ENCODE measurements at places on chromosomes 13 and 19.

GRCh38 chr13:41751277-41751676 lies 209.6 kb downstream of the VWA8 start:
- no peak for DNase-seq

GRCh38 chr13:25722893-25723292 lies 328.9 kb downstream of the SHISA2 start:
- no peak for DNase-seq

GRCh38 chr13:38262211-38262610 lies 87.4 kb upstream of the UFM1 start:
- DNase-seq: no peak

GRCh38 chr13:88217372-88217771 lies 546.2 kb downstream of the SLITRK5 start:
- DNase-seq: no peak

- no peak for DNase-seq
Measured at GRCh38 chr19:9627856-9628255, 6.8 kb upstream of the ZNF561 start.

DNA sequence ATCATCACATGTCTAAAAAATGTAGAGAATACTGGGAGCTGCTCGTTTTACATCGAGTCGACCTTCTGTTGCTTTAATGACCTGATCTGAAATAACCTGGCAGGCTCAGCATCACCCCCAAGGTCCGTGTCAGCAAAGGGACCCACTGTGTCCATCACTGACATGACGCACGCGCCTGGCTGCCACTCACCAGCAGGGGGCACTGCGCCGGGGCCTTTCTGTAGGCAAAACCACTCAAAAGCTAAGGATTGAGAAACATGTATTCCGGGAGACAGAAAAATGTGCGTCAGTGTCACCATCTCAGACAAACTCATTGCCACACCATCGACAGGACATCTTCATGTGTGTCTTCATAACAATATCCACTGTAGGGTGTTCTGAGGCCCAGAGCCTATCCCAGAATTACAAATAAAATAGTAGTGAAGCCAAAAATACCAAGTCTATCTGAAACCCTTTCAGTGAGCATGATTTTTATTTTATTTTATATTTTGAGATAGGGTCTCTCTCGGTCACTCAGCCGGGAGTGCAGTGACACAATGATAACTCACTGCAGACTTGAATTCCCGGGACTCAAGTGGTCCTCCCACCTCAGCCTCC lies 130.3 kb upstream of the LSM14A start:
- no peak for DNase-seq

DNA sequence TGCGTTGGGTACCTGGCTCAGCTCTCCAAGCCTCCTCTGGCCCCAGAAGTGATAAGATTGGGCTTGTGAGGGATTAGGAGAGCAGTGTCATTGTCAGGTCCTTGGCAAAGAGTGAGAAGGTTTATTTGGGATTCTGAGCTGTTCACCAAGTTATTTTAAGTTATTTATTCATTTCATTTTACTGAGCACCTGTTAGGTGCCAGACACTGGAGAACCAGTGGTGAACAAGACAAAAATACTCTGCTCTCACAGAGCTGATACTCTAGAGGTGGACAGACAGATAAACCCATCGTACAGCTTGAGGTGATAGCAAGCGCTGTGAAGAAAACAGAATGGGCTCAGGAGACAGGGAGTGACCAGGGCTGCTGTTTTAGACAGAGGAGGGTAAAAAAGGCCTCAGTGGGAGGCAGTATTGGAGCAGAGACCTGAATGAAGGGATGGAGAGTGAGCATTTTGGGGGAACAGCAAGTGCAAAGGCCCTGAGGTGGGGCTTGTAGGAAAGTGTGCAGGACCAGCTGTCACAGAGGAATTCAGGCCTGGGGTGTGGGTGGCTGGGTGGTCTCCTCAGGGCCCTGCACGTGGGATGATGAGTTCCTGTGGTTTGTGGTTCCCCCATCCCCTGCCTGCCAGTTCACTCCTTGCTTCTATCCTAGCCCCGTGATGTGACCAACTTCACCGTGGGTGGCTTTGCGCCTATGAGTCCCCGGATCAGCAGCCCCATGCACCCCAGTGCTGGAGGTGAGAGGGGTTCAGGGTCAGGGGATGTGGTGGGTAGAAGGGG lies 8.7 kb upstream of the TIMM50 start:
- no peak for DNase-seq

DNA sequence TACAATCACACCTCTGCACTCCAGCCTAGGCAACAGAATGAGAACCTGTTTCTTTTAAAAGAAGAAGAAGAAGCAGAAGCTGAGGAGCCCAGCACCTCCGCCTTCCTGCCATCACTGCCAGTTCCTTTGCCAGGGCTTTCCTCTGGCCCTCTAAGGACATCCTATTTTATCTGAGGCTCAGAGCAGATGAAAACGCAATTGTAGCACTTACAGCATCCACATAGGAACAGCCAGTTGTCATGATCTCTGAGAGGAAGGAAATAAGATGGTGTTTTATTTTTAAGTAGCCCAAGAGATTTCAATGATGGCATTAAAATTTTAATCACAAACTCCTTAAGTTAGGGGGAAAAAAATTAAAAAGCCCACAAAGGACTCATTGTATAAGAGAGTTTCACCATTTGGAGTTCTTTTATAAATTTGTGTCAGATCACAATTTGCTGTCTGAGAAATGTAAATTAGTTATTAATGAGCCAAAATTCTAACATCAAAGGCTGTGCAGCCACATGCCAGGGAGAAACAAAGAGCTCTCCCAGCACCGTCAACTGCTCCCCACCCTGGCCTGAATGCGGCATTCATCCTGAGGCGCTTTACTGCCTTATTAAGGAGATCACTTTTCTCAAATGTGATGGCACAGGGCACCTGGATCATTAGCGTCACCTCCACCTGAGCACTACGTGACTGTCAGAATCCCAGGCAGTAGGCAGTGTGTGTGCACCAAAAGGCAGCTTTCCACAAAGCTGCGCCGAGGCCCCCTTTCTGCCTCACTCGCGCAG lies 393.0 kb downstream of the FOXO1 start:
- no peak for DNase-seq

- DNase-seq: no peak
Measured at GRCh38 chr13:53941588-53942190, 913.1 kb downstream of the OLFM4 start.

GRCh38 chr19:4278010-4278409 lies 1.1 kb upstream of the SHD start:
- DNase-seq: no peak

DNA sequence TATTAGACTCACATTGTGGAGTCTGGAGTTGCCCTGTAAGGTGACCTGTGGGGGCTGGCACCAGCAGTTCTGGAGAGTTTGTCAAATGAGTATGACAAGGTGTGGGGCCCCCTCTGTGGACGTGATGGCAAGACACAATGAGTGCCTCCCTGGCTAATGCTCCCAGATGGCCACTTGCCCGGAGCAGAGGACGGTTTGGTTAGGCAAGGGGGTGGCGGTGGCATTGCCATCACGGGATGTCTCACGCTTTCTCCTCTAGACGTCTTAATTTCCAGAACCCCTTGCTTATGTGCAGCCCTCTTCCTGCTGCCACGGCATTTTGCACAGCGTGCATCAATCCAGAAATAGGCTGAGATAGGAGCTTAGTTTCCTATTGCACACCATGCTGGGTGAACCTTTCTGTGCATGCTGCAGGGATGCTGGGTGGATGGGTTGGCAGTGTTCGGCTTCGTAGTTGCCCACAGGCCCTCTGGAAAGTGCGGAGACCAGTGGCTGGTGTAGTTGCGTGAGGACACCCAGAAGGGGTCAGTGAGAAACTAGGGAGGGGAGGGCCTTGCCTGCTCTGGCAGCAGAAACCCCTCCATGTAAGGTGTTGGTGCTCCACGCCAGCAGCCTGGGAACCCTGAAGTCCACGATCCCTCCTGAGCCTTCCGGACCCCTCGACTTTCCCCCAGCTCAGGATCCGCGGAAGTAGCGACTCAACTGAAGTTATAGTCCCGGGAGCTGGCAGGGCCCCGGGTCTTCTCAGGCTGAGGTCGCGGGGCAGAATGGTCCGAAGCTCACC lies 18.1 kb upstream of the LRP3 start:
- DNase-seq: no peak

GRCh38 chr13:112705286-112705685 lies 15.4 kb downstream of the ATP11A start:
- no peak for DNase-seq

DNA sequence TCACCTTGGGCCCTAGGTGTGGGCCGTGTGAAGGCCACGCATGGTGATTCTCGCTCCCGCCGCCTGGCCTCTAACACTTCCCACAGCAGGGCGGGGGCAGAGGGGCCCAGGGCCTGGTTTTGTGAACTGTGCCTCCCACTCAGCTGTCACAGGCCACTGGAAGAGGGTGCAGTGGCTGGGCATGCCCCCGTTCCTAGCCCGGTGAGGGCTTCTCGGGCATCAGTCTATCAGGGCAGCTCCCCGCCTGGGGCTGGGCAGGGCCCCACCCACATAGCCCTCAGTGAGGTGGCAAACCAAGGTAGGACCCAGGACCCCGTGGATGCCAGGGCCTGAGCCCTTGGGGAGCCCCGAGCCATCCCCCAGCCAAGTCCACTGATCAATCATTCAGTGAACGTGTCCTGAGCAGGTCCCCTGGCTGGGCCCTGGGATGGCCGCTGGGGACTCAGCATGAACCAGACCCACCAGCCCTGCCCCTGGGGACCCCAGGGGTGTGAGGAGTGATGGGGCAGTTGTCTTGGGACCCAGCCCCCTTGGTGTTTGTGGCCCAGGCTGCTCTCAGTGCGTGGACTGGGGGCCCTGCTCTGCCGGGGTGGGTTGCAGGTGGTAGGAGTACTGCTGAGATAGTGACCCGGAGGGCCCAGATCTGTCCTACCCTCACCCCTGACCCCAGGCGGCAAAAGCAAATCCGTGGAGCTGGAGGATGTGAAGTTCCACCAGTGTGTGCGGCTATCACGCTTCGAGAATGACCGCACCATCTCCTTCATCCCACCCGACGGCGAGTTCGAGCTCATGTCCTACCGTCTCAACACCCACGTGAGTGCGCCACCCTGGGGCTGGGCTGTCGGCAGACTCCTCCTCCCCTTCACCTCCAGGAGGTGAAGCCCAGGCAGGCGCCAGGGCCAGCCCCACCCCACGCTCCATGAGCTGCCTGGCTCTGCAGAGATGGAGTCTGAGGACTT lies 29.4 kb downstream of the AP1M1 start:
- DNase-seq: no peak

GRCh38 chr19:46404753-46405468 lies 8.5 kb downstream of the CCDC8 start:
- DNase-seq: no peak

DNA sequence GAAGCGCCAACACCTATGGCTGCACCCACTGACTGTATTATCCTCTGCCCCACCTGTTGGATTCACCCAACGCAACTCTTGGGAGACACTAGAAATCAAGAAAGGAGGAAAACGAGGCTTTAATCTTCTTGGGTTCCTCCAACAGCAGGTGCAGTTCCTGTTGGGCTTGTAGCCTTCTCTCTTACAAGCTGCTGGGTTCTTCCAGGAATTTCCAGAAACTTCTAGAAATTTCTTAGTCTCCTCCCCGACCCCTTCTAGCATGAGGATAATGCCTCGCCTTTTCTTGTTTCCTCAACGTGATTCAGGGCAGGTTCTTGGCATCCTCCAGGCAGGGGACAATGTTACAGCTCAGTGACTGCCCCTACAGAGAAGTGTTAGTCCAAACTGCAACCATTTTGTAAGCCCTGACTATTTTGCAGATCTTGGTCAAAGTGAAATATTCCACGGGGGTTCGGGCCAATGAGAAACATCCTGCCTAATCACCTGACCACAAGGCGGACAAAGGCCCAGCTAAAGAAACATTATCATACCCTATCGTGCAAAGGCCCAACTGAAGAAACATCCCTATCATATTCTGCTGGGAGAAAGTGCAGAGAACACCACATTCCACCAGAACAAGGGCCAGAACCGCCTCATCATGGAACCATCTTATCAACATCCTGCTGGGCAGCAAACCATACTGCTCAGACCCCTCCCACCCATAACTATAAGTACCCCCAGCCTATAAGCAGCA lies 614 bp upstream of the PNMA8A start:
- DNase-seq: no peak

DNA sequence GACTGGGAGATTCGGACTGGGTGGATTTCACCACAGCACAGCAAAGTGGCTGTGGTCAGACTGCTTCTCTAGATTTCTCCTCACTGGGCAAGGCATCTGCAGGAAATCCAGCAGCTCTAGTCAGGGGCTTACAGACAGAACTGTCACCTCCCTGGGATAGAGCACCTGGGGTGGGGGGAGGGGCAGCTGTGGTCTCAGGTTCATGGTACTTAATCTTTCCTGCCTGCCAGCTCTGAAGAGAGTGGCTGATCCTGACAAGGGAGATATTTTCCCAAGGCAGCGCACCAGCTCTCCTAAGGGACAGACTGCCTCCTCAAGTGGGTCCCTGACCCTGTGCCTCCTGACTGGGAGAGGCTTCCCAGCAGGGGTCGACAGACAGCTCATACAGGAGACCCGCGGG lies 212.8 kb upstream of the KLF12 start:
- no peak for DNase-seq

GRCh38 chr19:7928334-7928706 lies 2.4 kb upstream of the CTXN1 start:
- DNase-seq: no peak

DNA sequence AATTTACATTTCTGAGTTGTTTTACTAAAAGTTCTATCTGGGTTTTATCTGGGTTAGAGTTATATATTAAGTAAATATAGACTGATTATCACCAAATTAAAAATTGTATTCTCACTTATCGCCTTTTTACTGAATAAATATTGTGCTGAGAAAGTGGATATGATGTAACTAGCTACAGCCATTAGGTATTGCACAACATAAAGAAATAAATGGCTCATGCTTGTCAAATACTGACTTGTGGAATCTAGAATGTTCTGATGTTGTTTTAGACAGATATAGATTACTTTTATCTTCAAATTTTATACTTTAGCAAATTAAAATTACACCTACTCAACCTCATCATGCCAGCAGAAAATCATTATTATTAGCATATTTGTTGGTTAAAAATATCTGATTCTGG lies 1277.1 kb upstream of the MIR17HG start:
- no peak for DNase-seq

- no peak for DNase-seq
Measured at GRCh38 chr13:87128491-87128890, 542.7 kb upstream of the SLITRK5 start.

DNA sequence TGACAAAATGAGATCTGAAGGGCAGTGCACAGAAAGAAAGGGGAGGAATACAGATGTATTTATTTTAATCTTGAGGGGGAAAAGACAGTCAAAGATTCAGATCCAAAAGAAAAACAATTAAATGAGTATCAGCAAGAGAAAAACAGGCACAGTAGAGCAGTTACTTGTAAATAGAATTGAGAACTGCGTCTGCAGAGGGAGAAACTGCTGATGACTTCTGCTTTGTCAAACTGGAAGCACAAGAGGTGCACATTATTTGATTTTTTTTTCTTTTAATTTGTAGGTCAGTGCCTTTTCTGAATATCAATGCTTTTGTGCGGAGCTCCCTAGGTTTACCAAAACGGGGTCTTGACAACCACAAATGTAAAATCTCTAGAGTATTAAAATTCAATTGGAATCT lies 37.3 kb downstream of the EFNB2 start:
- DNase-seq: no peak
